ENCODE measurements at places on chromosomes 6 and 20.
A peak's percentile ranks its signal among the peaks of the same experiment; 100 is the strongest.

- no peak for DNase-seq
Measured at GRCh38 chr6:72776456-72776855, 154.6 kb downstream of the KCNQ5 start.

GRCh38 chr20:48008850-48009515 is 223.7 kb upstream of the SULF2 start:
- no peak for DNase-seq

GRCh38 chr6:32815996-32816395 is 806 bp downstream of the HLA-DOB start:
- no peak for DNase-seq

- no peak for DNase-seq
Measured at GRCh38 chr20:36149469-36149868, 5.1 kb upstream of the EPB41L1 start.

GRCh38 chr20:59785986-59786795 is 147.2 kb downstream of the SYCP2 start:
- no peak for DNase-seq

GRCh38 chr20:10629946-10630650 is 43.7 kb downstream of the JAG1 start:
- peak; percentile 61 for DNase-seq

DNA sequence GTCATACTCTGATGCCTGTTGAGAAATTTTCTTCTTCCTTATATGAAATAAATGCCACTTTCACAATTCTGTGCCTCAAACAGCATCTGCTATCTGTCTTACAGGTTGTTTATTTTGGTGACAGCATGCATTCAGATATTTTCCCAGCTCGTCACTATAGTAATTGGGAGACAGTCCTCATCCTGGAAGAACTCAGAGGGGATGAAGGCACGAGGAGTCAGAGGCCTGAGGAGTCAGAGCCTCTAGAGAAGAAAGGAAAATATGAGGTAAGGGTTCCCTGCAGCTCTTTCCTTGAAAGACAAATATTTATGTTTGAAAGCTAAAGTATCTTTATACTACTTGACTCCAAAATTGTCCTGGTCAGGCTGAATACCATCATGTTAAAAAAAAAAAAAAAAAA is 15.8 kb downstream of the TSPYL4 start:
- DNase-seq: no peak

Data from neuronal stem cell (in vitro differentiated cells).